Activated CD8-positive, alpha-beta memory T cell treated with anti-CD3 and anti-CD28 coated beads for 1 hour (primary cell): ENCODE measurements at places on chromosomes 3 and 15.
A peak's percentile ranks its signal among the peaks of the same experiment; 100 is the strongest.

GRCh38 chr3:11154036-11154952, at the start of gene HRH1:
HRH1 (plus strand) TSS chr3:11154493; CDS start chr3:11259038, 104,545 bp downstream.
- DNase-seq = no peak

DNA sequence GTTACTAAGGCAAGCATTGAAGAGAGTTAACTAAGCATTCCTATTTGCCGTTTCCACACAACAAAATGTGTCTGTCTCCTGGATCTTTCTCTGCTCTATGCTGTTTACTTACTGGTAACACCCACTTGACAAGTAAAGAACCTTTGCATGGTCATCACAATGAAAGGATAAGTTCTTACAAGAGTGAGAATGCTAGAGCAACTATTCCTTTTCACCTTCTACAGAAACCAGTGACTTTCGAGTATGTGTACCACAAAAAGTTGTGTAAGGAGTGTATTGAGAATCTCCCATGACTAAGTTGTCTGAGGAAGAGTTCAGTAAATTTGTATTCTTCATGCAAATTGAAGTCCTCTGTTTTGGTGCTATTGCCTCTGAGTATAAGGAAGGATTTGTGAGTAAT, 10.8 kb downstream of the TIPARP start:
- DNase-seq = no peak

DNA sequence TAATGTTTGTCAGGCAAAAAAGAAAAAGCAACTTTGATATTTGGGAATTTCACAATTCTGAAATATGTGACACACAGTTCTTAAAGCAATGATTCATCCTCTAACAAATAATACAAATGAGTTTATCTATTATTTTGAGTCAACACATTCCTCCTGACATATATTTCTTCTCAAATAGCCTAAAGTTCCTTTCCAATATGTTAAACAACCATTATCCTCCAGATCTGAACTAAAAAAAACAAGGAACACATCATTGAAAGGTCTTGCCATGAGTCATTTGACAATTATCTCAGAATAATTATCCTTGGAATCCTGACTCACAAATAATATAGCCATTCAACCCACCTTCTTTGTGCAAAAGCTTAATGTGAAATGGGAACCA, 208.7 kb upstream of the CDIN1 start:
- no peak for DNase-seq

GRCh38 chr3:137970914-137971831, 38.8 kb upstream of the CLDN18 start:
- DNase-seq = peak; percentile 25

- DNase-seq = no peak
Observed at GRCh38 chr3:189096092-189096491, 75.7 kb upstream of the TPRG1 start.

DNA sequence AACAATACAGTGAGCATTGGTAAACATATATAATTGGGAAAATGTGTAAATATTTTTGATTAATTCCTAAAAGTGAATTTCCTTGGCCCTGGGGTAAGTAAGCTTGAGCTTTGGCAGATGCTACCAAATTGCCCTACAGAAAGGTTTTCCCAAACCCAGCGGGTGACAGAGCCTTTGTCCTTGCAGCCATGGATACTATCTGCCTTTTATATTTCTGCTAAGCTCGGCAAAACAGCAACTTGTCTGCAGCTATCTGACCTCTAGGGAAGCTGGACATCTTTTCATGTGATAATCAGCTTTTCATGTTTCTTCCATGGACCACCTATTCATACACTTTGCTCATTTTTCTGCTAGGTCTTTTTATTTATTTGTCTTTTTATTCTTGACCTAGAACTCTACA, 64.7 kb upstream of the SEC22A start:
- no peak for DNase-seq

DNA sequence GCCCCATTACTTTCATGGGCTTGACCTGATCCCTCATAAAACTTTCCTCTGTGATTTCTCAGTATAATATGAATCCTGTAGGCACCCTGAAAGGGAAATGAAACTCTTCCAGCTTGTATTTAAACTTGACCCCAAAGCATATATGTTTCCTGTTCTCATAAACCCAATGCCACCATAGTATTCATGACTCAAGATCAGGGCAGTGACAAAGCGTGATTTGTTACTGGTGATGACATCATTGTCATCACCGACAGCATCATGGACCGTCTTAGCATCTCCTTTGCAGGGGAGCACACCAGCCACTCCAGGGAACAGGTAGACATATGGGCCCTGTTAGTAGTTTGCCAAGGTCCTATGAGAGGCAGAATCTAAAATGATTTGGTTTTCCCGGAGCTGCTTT, 741.2 kb downstream of the NR2F2 start:
- no peak for DNase-seq

DNA sequence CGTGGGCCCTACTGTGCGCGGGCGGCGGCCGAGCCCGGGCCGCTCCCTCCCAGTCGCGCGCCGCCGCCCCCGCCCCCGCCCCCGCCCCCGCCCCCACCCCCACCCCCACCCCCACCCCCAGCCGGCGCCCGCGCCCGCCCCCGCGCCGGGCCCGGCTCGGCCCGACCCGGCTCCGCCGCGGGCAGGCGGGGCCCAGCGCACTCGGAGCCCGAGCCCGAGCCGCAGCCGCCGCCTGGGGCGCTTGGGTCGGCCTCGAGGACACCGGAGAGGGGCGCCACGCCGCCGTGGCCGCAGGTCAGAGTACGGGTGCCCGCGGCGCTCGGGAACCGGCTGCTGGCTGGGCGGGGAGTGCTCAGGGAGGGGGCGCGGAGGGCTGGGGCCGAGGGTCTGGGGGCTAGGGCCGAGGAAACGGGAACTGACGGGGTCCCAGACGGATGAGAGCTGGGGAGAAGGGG, 1.1 kb upstream of the PPARG start:
- DNase-seq = no peak

DNA sequence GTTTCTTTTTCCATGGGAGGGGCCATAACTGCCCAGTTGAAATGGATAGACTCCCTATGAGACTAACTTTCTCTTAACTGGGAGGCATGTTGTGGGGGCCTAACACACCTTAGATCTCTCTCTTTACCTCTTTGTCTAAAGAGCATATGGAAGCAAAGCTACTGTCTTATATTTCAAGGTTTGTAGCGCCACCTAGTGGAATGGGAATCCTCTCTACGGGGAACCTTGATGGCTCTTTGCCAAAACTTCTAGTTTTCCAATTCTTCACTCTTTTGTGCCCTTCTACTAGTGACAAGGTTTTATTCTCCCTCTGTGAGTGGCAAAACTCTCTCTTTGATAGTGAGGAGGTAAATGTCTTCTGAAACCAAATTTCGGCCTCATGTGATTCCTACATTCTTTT, 1030.4 kb upstream of the CADM2 start:
- DNase-seq = no peak

DNA sequence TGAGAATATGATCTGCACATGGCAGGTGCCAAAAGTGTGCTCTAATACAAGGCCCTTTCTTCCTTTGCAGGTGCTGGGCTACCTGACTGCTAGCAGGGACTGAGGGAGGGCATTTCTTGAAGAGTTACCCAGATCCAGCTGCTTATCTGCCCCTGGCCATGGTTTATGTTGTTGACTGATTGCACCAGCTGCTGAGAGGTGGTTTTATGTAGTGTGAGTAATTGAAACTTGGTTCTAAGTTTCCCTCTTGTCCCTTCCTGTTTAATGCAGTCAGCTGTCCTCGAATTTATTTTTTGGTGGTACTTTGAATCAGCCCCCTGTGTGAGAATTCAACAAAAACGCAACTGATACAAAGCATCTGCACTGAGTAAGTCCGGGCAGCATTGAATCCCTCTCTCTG, 288.3 kb upstream of the C2CD4B start:
- DNase-seq = no peak

DNA sequence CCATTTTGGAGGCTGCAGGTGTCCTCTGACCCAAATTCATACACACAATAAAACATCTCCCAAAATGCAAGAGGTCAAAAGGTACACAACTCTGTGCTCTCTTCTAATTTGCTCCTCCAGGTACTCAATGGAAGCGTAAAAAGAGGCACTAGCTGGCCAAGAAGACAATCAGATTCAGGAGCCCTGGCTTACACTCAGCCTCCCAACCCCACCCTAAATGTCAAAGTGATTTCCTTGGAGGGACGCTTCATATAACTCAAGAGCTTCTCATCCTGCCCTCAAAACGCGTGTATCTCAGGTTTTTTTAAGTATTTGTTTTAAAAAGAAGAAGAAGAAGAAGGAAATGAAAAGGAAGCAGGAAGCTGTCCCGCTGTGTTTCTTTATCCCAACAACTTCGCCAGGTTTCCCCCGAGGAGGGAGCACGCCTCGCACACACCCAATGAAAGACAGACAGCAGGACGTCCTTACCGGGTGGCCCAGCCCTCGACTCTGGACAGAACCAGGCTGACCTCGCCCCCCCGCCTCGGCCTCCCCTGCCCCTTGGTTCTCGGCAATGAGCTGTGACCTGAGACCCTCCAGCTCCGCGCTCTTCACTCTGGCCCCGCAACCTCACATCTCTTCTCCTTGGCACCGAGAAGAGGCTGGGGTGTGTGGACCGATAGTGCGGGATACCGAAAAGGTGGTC, 620.7 kb upstream of the ZNF385D start:
- DNase-seq = no peak

GRCh38 chr3:193225302-193226125, 15.5 kb upstream of the PLAAT1 start:
- no peak for DNase-seq

- no peak for DNase-seq
Observed at GRCh38 chr3:37752649-37753025, 109.0 kb upstream of the CTDSPL start.

DNA sequence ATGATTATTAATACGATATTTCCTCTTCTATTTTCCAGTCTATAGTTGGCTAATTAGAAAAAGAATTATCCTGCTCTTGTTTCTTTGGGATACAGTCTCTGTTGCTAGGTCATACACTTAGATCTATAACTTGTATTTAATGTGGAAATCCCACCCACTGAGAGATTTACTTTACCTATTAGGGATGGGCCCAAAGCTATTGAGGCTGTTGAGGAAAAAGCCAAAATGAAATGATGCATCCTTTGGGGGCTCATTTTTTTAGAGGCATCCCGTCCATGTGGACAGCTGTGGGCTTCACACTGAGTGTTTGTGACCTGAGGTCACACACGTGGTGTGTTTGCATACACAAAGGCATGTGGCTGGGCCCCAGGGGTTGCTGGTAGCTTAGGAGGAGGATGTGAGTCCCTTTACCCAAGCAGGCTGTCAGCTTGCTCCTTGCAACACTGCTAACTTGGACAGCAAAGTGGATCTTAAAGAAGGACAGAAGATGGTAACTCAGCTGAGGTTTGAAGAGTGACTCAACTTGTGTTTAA, 477.4 kb downstream of the AGBL1 start:
- DNase-seq = no peak

DNA sequence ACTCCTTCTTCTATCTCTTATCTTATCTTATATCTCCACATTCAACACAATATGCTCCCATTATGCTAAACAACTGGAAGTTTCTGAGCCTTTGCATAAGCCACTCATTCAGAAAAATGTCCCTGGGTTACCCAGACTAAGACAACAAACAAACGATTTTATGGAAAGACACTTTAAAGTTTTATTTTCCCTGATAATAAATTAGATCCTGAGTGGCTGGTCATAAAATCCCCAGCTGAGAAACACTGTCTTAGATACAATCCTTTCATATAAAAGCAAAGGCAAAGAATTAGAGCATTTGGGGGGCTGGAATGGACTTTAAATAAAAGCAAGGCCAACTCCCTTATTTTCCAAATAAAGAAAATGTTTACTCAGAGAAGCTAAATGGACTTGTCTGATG, 322.3 kb downstream of the GBE1 start:
- DNase-seq = no peak

DNA sequence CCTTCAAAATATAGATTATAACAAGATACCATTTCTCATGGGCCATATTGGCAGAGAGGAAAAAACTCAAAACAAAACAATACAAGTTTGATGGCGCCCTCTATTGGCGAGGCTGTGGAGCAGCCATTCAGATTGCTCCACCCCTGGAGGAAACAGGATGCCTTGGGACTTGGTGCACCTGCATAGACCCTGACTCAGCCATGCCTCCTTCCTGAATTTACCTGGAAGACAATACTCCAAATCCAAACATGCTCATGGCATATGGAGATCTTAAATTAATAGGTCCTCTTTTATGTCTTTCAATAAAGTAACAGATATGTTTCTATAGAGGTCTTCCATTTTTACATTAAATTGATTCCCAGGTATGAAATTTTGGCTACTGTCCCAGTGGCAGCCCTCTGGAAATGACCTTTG, 90.0 kb downstream of the APBA2 start:
- DNase-seq = peak; percentile 44

DNA sequence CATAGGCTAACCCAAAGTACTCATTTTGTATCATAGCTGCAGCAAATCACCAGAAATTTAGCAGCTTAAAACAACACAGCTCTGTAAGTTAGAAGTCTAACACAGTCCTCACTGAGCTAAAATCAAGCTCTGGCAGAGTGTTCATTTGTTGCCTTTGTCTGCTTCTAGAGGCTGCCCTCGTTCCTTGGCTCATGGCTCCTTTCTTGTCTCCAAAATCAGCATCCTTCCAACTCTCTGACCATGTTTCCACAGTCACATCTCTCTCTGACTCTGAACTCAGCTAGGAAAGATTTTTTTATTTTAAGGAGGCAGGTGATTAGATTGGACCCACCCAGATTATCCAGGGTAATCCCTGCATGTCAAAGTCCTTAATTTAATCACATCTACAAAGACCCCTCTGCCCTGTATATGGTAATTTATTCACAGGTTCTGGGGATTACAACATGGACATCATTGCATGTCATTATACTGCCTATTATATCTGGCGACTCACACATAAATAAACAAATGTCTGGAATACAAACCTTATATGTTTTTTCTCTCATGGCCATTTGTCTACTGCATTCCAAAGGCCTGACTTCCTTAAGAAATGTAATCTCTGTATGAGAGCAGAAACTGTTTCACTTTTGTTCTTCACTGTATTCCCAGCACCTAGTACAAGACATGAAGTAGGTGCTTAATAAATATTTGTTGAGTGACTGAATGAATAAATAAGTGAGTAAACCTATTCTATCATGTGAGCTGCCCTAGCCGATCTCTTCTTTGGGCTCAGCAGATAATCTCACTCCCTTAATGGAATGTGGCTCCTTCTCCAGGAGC, 15.1 kb upstream of the UACA start:
- no peak for DNase-seq

- no peak for DNase-seq
Observed at GRCh38 chr3:194856296-194856695, 170.6 kb downstream of the FAM43A start.

GRCh38 chr3:151620071-151620470, 113.7 kb upstream of the AADACL2 start:
- no peak for DNase-seq

DNA sequence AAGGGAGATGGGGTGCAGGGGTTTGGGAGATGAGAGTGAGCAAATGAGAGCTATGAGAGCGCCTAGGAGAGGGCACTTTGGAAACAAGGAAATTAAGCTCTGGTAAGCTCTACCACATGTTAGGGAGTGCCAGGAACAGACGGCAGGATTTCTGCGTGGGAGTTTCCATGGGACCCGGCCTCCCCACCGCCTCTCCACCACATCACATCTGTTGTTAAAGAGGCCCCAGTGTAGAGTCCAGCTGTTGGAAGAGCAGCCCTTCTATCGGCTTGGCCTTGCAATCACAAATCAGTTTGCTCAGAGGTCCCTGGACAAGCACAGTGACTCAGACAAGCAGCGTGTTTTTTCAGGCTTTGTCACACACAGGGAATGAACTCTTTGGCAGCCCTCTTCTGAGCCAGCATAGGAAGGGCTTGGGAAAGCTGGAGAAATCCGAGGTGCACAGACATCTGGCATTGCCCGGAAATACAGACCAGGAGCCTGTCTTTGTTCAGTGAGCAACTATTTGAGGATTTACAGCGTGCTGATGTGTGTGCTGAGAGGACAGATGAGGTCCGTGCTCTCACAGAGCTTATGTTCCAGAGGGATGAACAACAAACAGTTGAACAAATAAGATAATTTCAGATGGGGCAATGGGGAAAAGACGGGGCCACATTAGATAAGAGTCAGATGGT, 370.6 kb upstream of the PROK2 start:
- DNase-seq = no peak
